ENCODE measurements at places on chromosomes 11 and 22.

DNA sequence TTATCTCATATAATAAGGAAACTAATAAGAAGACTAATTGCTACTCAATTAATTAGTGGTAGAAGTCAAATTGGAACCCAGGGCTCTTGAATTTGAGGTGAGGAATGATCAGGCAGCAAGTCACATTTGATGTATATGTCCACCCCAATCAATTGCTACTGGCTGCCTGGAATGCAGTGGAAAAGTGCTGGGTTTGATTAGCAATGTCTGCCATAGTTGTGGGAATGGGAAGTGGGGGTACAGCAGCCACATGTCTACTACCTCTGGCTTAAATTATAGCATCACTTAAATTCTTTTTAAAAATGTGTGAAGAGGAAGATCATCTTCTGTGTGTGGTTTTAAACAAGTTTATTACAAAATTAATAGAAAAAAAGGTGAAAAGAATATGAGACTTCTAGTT lies 50.8 kb upstream of the NAV2 start:
- no peak for DNase-seq

DNA sequence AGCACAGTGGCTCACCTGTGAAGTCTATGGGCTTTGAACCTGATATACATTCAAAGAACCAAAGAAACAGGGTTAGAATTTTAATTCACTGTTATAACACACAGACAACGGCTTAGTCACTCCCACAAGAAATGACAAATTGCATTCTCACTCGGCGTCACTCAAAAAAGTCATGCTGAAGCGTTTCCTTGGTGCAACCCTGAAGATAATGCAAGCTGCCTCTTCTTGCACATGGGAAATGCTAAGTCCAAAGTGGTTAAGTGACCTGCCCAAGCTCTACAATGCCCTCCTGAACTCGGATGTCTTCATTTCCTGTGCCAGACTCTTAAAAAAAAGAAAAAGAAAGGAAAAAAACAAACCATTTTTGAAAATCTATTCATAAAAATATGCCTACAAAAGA lies 10.0 kb downstream of the LGR4 start:
- no peak for DNase-seq

- no peak for DNase-seq
Measured at GRCh38 chr11:65204646-65205601, 23.2 kb downstream of the CAPN1 start.

- no peak for DNase-seq
Measured at GRCh38 chr11:78804991-78805390, 230.3 kb upstream of the NARS2 start.

DNA sequence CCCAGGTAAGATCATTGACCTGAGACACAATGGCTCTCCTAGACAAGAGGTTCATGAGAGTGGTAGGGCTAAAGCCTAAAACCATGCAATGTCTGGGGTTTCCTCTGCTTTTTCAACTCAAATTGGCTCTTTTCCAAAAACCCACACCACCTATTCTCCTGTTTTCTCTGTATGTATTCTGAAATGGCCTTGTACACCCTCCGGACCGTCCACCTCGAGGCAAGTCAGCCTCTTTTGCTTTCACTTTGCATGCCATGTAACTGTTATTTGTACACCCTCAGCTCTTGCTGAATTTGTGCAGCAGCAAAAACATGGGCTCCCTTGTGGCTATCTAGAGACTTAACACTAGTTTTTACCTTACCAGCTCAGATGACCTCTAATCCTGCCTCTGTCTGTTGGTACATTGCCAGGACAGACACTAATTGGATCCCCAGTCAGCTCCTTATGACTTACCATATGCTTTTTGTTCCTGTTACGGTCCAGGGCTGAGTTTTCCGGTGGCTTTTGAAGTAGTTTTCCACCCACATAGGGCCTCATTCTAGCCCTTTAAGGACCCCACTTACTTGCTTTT lies 288.0 kb downstream of the SBF2 start:
- no peak for DNase-seq

DNA sequence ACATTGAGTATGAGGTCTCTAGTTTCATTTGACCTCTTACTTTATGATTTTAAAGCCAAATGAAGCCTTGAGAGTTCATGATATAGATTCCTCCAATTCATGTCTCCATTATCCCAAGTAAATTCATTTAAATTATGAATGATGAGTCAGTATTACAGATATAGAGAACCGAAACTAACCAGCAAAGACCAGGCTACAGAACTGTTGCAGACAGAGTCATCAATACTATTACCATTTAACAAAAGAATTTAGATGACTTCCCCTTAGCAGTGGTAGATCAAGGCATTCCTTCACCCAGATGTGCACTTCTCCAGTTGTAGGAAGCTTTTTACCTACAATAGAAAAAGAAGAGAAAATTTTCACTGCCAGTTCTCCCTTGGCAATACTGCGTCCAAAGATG lies 11.8 kb upstream of the CCDC89 start:
- no peak for DNase-seq

- no peak for DNase-seq
Measured at GRCh38 chr11:75281469-75282095, 41.0 kb downstream of the TPBGL start.

DNA sequence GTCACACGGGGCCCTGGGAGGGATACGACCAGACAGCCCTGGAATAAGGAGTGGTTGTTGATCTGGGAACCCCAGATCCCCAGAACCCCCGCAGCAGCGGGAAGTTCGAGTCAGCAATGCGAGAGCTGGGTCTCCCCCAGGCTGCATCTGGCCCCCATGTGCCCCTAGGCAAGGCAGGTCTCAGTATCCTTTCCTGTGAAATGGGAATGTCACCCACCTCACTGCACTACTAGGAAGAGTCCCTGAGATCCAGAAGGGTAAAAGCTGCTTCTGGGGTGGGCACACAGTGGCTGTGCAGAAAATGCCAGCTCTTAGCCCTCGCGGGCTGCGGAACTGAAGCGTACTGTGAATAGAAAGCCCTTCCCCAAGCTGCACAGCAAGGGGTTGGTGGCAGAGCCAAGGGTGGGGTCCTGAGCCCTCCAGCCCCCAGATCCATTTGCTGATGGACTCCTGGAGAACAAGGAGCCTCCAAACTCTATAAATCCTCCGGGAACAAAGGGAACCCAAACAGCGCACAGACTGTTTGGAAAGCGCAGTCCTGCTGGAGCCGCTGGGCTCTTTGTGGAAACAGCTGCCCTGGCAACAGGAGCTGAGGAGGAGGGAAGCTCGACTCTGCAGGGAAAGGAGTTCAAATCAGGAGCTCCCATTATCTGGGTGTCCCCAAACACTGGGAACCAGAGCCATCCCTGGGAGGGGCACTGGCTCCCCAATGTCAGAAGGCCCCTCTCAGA lies 68.2 kb upstream of the SHISAL1 start:
- no peak for DNase-seq

GRCh38 chr11:78201096-78201818 lies 12.5 kb downstream of the USP35 start:
- no peak for DNase-seq

GRCh38 chr11:45453721-45454120 lies 167.6 kb upstream of the SYT13 start:
- no peak for DNase-seq

DNA sequence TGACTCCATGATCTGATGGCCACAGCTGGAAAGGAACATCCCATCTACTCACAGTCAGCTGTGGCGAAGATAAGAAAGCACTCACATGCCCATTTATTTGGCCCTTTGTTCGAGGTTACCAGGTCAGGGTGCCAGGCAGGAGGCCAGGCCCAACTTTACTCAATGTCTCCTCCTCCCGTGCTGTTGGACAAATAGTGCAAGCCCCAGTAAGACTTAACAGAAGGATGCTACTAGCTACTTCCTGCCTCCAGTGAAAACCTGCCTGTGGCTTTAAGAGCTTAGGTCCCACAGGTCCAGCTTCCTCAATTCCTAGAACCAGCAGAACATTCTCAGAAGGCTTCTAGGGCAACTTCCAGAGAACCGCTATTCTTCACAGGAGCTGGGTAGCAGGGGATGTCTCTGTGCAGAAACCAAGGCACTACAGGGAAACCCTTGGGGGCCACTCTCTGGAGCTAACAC lies 12.9 kb upstream of the CRY2 start:
- DNase-seq, result no peak

DNA sequence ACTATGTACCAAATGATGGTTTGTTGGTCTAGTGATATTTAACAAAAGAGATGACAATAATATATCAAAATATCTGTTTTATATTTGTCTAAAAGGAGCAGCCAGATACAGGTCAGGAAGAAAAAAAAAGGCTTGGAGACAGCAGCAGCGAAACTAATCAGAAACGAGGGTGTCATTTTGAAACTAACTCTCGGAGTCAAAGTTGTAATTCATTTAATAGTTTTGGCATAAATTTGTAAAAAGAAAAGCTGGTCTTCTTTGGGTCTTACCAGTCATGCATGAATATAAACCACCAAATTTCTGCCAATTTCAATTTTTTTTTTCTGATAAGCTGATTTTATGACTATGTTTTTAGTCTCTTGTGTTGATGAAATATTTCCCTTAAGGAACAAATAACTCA lies 25.5 kb downstream of the NPAT start:
- DNase-seq, result no peak

DNA sequence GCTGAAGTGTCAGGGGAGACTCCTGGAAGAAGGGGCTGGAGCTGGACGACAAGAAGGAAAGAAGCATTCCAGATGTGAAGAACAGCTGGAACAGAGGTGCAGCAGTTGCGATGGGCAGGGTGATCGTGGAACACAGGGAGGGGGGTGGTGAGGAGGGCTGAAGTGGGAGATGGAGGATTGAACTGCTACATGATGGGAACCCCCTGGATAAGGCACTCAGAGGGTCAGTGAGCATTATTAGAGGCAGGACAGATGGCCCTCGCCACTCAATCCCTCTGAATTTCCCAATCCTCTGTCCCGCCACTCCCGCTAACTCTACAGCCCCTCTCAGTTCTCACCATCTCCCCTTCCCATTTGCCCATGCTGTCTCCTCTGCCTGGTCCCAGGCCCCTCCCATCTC lies 14.0 kb downstream of the SERPINH1 start:
- no peak for DNase-seq

- no peak for DNase-seq
Measured at GRCh38 chr22:17245341-17245740, 26.1 kb upstream of the ADA2 start.

DNA sequence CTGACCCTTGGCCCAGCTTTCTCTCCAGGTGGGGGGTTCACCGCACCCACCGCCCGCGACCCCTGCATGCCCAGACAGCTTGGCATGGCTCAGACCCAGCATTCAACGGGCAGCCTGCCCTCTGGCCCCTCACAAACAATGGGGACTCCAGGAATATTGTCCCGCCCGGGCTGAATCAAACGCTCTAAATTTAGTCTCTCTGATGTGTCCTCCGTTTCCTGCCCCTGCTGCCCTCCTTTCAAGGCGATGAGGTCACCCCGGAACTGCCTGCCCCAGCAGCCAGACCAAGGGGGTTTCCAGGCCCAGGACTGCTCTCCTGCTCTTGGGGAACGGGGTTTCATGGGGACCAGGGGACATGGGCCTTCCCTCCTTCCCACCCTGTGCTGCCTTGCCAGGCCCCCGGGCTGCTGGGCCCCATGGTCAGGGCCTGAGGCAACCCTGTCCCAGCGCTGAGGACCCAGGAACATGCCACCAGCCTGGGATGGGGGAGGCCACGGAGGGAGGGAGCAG lies 10.1 kb upstream of the PDGFB start:
- DNase-seq, result no peak

DNA sequence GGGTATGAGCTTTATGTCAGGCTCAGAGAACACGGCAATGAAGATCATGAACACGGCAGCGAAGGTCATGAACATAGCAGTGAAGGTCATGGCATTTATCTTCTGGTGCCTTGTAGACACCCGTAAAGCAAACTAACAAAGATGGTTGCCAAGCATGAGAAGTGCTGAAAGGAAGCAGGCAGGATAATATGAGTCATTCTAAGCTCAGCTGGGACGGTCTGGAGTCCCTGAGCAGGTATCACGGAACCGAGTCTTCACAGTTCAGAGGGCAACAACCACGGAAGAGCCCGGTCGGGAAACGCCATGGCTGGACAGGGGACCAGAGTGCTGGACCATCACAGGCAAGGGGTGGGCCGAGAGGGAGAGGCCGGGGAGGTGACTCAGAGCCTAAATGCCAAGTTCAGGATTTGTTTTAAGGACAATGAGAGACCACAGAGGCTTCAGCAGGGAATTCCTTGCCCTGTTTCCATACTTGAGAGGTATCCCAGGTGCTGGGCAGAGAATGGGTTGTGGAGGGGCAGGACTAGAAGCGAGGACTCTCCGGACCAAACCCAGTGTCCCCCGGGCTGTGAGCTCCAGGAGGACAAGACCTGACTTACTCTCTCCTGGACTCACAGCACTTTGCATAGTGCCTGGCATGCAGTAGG lies 13.1 kb upstream of the MS4A10 start:
- no peak for DNase-seq

DNA sequence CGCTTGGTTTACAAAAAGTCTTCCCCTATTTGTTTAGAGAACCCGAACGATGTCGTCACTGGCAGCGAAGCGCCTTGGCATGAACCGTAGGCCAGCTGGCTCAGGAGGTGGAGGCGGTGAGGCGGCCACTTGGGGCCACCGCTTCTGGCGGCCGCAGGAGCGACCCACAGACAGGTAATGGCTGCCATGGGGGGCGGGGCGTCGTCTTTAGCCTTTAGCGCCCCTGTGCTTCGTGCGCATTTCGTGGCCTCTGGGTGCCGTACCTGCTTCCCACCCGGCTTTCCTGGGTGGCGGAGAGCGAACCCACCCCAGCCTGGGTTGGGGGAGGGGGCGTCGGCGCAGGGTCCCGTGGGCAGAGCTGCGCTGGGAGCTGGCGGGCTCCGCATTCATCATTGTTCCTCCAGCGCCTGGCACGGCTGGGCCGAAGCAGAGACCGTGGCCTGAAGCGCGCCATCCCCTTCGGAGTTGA lies 469 bp upstream of the OSBP2 start:
- DNase-seq, result no peak

GRCh38 chr11:33828604-33829429 lies 54.5 kb upstream of the FBXO3 start:
- no peak for DNase-seq

DNA sequence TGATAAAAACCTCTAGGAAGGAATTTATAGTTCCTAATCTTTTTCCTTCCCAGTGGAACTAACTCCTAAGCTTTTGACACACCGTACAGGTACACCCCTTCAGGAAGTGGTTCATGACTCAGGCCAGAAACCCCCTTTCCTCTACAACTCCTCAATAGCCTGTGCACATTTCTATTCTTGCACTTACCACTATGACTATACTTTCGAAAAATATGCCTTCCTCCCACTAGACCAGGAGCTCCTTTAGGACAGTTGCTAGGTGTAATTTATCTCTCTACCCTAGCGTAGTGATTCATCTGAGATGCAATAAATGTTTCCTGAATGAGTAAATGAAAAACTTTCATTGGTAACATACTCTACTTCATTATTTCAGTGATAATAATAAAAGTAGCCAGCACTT lies 14.5 kb downstream of the MAP6 start:
- no peak for DNase-seq

- no peak for DNase-seq
Measured at GRCh38 chr11:65530157-65530496, 5.2 kb downstream of the SCYL1 start.

GRCh38 chr22:38631724-38632123 lies 24.5 kb downstream of the FAM227A start:
- DNase-seq, result no peak

GRCh38 chr11:33701302-33702230 lies 940 bp upstream of the C11orf91 start:
- DNase-seq, result peak; percentile 90

GRCh38 chr11:110126936-110127335 lies 33.7 kb downstream of the ZC3H12C start:
- DNase-seq, result no peak

GRCh38 chr22:49117486-49117885 lies 710.2 kb downstream of the BRD1 start:
- no peak for DNase-seq
